ENCODE measurements at places on chromosomes 6 and 20.

DNA sequence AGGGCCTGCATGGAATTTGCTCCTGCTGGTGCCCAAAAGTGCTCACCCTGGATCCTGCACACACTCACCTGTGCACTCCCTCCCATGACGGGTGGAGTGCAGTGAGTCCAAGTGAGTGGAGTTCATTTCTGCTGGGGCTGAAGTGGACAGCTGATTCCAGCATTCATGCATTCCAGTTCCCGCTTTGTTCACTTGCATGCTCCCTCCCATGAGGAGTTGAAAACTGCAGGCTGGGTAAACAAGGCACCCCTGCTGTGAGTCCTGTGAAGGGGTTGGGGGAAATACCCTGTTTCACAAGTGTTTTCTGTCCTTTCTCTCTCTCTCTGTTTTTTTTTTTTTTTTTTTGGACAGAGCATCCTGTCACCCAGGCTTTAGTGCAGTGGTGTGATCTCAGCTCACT lies 454.1 kb upstream of the NOX3 start:
- DNase-seq = no peak

DNA sequence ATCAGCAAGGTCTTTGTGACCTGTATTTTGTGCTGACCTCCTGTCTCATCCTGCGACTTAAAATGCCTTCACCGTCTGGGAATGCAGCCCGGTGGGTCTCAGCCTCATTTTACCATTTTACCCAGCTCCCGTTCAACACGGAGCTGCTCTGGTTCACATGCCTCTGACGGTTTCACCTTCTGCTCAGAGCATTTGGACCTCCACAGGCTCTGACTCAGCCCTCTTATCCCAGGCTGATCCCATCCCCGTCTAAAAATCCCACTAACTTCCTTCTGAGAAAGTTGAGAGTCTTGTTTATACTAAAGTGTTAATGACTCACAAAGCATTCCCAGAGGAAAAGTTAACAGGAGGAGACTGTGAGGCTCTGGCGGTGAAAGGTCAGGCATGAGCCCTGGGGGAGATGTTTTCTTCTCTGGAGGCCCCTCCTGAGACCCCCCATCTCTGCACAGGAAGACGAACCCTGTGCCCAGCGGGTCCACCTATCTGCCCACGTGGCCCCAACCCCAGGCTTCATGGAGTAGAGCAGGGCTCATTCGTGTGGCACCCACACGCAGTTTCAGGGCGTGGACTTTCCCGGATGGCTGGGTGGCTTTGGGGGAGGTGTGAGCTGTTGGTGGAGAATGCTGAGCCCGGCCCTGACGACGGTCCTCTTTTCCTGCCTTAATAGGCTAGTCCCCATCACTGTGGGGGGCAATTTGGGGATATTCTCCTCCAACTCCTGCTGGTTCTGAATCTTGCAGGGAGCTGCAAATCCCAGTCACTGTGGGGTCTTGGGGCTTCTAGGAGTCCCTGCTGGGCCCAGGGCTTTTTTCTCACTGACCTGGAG lies 3.3 kb upstream of the BIRC7 start:
- no peak for DNase-seq

- no peak for DNase-seq
These were observed 67.1 kb downstream of the TPD52L1 start for GRCh38 chr6:125220712-125221111.

DNA sequence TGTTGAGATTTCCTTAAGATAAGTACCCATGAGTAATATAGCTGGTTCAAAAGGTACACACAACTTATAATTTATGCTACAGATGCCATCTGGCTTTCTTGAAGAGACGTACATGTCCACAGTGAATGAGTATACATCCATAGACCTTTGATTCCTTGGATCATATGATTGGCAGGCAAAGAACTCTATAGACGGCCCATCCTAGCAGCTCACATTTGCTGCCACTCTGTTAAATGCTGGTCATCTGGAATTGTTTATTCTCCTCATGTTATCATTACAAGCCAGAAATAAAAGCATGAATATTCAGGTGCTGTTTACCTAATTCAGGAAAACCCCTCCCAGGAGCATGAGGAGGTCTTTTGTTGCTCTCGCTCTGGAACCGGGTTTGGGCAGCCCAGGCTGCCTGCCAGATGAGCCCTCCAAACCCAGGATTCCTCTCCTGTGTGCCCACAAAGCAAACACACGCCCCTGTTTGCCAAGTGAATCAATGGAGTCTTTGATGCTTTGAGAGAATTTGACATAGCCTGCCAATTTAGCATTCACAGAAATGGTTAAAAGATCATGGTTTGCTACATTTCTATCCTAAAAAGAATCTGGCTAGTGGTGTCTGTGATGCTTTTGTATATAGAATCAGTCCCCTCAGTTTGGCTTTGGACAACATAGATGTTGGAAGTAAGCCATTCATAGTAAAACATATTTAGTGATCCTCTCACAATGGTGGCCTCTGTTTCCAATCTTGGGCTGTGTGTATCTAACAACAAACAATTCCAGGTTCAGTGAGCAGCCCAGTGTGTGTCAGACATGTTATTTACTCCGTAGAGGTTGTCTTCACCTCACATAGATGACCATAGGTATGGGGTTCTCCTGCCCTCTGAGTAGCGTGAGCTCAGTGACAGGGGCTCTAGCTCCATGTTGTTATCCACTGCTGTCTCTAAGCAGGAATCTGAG lies 17.5 kb upstream of the PLCG1 start:
- no peak for DNase-seq

DNA sequence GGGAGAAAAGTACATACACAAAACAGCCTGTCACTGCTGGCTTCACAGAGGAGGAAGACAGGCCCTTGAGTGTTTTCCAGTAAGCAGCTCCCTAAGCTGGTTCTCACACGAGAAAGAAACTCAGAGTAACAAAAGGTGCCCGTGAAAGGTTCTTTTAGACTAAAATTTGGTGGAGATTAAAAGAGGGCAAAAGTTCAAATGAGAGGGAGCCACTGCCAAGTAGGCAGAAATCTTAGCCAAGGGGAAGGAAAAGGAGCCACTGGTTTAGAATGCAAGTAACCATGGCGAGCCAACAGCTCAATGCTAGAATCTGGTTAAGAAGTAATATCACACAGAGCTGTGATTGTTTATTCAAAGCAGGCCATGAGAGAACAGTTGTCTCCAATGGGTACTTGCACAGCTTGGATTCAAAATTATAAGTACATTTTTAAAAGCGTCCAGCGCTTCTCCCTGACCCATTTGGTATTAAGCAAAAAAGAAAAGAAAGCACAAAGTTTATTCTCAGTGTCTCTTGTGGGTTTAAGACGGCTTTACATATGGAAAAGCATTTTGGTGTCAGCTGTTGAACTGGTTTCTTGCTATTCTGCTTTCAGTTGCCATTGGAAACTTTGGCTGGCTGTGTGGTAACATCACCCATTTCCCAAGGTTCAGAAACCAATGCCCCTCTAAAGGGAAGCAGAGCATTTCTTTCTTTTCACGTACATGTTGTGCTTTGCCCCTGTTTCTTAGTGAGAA lies 648.5 kb downstream of the RNF144B start:
- no peak for DNase-seq

DNA sequence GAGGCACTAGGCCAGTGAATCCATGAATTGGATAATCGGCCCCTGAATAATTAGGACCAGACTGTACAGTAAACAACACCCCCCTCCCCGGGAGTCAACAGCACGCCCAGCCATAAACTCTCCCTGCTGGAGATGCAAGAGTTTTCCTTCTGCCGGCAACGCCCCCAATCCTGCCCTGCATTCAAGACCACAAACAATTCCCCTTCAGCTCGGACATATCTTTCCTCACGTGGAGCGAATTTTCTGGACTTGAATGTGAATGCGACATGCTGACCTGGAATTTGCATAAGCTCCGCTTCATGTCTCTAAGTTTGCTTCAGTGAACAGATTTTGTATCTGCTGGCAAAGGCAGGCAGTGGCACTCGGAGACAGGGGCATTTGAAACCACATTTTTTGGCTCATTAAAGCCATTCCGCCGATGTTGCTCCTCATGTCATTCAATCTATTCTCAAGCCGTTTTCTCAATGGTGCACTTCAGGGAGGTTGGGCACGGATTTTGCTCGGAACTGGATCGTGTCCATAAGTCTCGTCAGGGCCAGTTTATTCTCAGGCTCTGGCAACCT lies 38.0 kb upstream of the GMPR start:
- no peak for DNase-seq

DNA sequence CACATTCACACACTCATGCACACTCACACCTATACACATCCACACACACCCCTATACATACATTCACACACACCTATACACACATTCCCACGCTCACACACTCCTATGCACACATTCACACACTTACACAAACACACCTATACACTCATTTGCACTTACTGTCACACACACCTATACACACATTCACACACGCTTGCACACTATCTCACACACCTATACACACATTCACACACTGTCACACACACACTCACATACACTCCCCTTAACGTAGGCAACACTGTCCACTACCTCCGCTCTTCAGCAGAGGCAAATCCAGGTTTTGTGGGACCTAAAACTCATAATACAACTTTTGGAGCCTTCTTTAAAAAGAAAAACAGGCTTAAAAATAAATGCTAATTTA lies 487.7 kb upstream of the CDH4 start:
- no peak for DNase-seq

GRCh38 chr6:137692806-137693205 lies 174.3 kb upstream of the TNFAIP3 start:
- no peak for DNase-seq

- DNase-seq = no peak
These were observed 42.0 kb upstream of the DSN1 start for GRCh38 chr20:36815454-36816091.

- no peak for DNase-seq
These were observed 609.9 kb upstream of the MAP3K7 start for GRCh38 chr6:91196729-91197128.

DNA sequence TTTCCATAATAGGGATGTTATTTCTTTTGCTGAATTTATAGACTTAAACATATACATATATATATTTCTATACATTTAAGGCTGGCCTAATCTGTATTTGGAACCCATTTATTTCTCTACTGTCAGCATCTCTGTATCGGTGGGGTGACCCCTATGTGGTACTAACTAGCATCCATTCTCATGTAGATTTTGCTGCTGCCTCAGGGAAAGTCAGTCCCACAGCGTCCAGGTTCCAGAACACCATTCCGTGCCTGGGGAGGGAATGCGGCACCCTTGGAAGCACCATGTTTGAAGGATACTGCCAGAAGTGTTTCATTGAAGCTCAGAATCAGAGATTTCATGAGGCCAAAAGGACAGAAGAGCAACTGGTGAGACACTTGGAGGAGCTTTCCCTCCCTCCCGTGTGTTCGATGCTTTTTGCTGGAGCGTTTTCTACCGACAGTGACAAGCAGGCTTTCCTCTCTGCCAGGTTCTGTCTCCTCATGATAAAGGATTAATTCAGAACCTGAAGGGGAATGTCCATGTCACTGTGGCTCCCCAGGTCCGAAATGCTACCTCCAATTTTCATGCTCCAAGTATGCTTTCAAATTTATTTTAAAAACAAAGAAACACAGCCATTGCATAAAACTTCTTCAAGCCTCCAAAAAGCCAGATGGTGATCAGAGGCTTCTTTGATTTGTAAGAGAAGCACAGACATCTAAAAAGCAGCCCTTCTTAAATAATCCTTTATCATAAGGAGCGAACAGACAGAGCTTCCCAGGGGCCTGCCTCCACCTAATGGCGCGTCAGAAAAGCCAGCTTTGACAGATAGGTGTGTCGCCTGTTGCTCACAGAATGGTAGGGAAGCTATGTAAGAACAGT lies 13.1 kb downstream of the TNFAIP3 start:
- DNase-seq = no peak

DNA sequence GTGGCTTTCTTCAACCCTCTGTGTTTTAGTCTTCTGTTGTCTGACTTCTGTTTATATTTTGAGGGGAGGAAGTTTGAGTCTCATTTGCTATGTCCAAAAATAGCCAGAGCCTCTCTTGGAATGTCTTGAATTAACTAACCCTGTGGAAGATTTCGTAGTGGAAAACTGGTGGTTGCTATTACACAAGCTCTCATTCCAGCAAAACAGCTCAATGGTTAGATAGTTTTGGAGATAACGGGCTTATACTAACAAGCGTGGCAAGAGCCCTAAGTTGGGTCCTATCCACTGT lies 1.6 kb downstream of the CCN2 start:
- DNase-seq = no peak

GRCh38 chr6:108690326-108691049 lies 129.8 kb downstream of the FOXO3 start:
- no peak for DNase-seq

DNA sequence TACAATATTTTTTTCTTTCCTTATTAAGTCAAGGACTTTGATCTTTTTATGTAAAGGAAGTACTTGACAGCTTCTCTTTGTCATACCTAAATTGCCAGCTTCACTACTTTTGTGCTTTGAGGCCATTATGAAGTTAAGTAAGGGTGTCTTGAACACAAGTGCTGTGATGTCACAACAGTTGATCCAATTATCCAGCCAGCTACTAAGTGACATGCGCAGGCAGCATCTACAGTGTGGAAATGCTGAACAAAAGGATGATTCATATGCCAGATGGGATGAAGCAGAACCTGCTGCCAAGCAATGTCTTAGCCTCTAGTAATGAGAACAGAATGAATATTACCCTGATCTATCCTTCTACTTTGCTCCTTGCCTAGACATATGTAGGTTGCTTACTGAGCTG lies 68.3 kb upstream of the TMEM244 start:
- DNase-seq = no peak

DNA sequence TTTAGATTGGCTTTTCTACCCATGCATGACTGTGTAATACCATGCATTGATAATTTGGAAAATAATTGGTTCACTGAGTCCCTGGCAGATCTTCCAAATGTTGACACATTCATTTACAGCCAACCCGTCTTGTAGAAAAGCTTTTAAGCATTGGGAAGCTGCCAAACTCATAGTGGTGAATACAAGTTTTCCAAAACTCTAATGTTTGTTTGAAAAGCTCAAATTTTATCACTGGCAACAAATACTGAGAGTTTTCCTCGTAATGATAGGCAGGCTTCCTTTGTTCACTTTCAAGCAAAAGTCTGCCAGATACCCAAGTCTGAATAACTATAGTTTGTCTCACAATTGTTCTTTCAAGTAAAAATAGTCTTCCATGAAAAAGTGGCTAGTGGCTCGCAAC lies 143.0 kb downstream of the FIG4 start:
- no peak for DNase-seq

- DNase-seq = no peak
These were observed 58.6 kb upstream of the GCLC start for GRCh38 chr6:53603386-53604116.

GRCh38 chr6:168624540-168624939 lies 183.6 kb downstream of the SMOC2 start:
- DNase-seq = no peak

GRCh38 chr6:69816569-69816968 lies 19.8 kb upstream of the LMBRD1 start:
- no peak for DNase-seq

GRCh38 chr6:71933881-71934280 lies 47.5 kb downstream of the RIMS1 start:
- DNase-seq = no peak

DNA sequence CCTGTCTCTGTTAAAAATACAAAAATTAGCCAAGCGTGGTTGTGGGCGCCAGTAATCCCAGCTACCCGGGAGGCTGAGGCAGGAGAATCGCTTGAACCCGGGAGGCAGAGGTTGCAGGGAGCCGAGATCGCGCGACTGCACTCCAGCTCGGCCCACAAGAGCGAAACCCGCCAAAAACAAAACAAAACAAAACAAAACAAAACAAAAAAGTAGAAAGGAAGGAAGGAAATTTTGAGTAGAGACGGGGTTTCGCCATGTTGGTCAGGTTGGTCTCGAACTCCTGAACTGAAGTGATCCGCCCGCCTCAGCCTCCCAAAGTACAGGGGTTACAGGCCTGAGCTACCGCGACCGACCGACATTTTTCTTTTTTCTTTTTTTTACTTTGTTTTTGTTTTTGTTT lies 30.6 kb upstream of the PRSS16 start:
- no peak for DNase-seq

All from RPMI8226 (cell line).